ENCODE measurements at places on chromosomes 7 and 10.
A peak's percentile ranks its signal among the peaks of the same experiment; 100 is the strongest.

DNA sequence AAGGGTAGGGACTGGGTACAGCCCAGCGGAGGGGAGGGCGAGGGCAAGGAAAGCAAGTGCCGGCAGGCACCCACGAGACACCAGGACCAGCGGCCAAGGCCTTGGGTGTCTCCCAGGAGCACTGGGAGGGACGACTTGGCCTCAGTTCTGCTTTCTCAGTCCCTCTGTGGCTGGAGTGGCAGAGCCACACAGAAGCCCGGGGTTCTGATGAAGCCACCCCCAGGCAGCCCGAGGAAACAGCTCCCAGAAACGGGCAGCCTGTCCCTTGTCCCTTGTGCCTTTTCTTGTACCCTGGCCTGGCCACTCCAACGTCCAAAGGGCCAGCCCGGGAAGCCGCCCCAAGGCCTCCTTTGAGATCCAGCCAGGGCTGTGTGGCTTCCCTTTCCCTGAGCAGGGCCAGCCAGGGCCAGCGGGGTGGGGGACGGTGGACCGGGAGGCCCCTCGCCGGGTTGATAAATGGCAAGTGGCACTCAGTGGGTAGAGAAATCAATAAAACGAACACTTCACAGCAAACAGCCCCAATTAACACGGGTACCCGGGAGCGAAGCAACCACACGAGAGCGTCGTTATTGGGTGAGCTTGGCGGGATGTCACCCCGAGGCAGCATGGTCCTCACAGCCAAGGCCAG, 69.8 kb upstream of the GNA12 start:
- DNase-seq, result no peak

- no peak for DNase-seq
Observed at GRCh38 chr7:129773328-129773731, 161.8 kb downstream of the NRF1 start.

GRCh38 chr10:88792661-88793060, 9.9 kb upstream of the LIPM start:
- peak; percentile 76 for DNase-seq

GRCh38 chr10:49613165-49613881, 514 bp upstream of the CHAT start:
- DNase-seq, result no peak

DNA sequence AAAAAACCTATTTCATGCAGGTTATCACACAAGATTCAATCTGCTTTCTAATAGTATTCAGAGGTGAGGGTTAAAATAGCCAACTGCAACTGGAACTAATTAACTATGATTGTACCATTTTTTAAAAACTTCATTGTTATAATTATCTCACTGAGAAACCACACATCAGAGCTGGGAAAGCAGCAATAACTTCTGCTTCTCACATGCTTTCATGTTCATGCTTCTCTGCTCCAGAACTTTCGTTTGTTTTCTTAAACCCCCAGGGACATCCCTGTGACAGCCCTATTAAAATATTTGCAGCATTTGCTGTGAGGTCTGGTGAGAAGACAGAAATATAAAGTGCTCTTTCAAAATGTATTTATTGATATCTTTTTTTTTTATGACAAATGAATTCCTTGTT, 389.0 kb upstream of the SORCS1 start:
- no peak for DNase-seq

- peak; percentile 80 for DNase-seq
Observed at GRCh38 chr10:106338486-106338885, 826.0 kb downstream of the SORCS1 start.

GRCh38 chr10:89309156-89310055, 7.6 kb downstream of the IFIT2 start:
- DNase-seq, result no peak

DNA sequence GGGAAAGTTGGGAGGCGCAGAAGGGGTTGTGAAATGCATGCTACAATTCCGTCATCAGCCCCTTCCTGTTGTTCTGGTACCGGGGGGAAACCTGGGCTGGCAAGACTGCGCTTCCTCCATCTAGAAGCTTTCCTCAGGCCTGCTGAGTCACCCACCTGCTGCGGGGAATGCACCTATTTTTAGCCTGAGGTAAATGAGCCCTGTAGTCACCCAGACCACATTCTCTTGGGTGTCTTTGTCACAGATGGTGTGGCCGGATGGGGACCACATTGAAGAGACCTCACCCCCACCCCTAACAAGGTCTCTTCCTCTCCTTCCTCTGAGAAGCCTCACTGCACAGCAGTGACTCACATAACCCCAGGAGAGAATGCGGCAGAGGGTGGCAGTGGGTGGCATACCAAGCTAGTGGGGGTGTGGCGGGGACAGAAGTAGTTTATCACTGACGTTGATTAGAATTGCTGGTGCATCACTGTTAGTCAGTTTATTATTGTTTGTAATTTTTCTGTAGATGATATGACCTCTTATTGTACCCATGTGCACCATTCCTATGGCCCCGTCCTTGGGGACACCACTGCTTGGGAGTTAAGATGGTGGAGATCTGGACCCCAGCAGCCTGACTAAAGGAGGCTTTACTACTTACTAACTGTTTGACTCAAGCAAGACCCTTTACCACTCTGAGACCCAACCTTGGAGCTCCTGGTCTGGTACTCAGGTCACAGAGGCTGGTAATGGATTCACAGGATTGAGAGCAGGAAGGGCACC, 83.0 kb upstream of the DUSP5 start:
- peak; percentile 69 for DNase-seq

GRCh38 chr10:68192113-68192512, 39.8 kb downstream of the ATOH7 start:
- no peak for DNase-seq

GRCh38 chr10:29355411-29355991, 66.6 kb downstream of the LYZL1 start:
- DNase-seq, result no peak

DNA sequence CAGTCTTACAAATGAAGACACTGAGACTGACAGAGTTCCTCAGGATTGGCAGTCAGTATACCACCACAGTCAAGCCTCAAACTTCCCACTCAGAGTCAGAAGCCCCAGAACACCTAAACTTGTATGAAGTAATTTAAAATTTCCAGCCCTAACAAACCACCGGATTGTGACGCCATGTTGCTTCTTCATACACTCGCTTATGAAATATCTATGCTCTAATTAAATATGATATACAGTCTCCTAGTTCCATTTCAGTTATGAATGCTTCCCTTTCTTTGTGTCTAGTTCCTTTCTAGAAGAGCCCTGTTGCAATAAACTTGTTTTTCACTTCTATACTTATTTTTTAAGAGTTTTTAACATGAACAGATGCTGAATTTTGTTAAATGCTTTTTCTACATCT, 172.0 kb upstream of the NOBOX start:
- DNase-seq, result no peak

DNA sequence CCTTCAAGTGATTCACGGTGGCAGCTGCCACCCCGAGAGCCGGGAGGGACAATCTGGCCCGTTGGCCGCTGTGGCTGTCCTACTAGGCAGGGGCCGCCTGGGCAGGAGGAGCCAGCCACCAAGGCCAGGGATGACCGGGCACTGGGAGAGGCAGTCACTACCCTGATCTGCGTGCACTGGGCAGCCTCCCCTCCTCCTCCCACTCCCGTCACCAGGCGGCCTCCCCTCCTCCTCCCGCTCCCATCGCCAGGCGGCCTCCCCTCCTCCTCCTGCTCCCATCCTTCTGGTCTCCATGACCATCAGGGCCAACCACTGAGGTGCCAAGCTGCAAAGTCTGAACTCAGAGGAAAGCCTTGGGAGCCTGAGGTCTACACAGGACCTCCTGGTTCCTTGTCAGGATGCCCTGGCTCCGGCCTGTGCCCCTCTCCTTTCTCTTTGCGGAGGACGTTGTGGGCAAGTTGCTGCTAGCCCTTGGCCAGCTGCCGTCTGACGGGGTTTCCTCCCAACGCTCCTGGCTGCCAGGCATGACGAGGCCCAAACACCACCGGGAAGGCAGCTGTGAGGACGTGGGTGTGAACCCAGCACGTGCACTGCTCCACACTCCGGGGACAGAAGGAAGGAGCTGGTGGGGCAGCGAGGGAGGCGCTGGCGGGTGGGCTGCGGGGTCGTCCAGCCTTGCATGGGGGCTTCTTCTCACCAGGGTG, 131.1 kb downstream of the WDR37 start:
- no peak for DNase-seq

DNA sequence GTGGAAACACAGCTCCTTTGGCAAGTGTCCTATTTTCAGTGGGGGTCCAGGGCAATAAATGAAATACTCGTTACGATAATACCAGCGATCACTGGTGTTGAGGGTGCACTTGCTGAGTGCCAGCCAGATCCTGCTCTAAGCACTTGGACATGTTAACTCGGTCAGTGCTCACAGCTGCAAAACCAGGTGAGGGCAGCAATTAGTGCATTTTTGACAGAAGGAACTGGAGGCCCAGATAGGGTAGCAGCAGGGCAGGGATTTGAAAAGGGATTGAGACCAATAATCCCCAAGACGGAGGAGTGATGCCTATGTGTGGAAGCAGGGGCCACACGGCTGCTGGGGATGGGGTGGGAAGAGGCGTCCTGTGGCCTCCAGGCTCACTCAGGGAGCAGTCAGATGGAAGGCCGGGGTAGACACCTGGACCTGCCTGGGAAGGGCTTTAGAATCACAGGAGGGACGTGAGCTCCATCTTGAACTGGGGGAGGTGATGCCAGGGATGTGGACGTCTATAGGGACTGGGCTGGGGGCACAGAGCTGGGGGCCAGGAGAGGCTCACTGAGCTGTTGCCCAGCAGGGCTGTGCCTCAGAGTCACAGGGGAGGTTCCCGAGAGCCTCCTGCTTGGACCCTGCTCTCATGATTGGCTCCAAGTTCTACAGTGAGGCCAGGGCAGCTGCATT, 14.3 kb downstream of the PTPRE start:
- DNase-seq, result no peak

GRCh38 chr7:79749856-79750255, 296.4 kb upstream of the MAGI2 start:
- peak; percentile 37 for DNase-seq

GRCh38 chr10:102775201-102775934, 31.6 kb downstream of the WBP1L start:
- no peak for DNase-seq

- no peak for DNase-seq
Observed at GRCh38 chr7:27211764-27212204, 11.9 kb upstream of the HOXA13 start.

DNA sequence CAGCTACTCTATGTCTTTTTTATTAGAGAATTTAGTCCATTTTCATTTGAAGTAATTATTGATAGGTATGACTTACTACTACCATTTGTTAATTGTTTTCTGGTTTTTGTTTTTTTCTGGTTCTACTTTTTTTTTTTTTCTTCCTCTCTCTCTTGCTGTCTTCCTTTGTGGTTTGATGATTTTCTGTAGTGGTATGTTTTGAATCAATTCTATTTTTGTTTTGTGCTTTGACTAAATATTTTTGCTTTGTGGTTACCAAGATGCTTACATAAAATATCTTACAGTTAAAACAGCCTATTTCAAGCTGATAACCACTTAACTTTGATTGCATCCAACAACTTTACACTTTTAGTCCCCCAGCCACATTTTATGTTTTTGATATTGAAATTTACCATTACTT, 3.3 kb upstream of the OR2F2 start:
- peak; percentile 65 for DNase-seq

- no peak for DNase-seq
Observed at GRCh38 chr10:45614869-45615268, 57.7 kb downstream of the ZFAND4 start.

- DNase-seq, result no peak
Observed at GRCh38 chr7:99032928-99033327, 111.0 kb downstream of the SMURF1 start.
